ENCODE measurements at places on chromosomes 5 and 9.

DNA sequence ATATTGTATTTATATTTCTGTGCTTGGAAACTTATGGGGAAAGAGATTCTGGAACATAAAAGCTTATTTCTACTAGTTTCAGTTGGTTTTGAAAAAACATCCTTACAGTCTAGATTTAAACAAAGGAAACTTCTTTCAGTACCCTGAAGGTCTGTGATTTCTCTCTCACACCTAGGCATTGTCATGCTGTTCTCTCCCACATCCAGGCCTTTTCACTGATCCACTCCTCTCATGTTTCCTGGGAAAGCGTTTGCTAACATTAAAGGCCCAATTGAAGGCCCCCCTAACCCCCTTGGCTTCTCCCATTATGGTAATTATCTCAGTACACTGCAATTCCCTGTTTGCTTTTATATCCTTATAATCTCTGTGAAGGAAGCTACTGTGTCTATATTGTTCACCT, 856 bp upstream of the PCDHGA3 start:
- no peak for DNase-seq

DNA sequence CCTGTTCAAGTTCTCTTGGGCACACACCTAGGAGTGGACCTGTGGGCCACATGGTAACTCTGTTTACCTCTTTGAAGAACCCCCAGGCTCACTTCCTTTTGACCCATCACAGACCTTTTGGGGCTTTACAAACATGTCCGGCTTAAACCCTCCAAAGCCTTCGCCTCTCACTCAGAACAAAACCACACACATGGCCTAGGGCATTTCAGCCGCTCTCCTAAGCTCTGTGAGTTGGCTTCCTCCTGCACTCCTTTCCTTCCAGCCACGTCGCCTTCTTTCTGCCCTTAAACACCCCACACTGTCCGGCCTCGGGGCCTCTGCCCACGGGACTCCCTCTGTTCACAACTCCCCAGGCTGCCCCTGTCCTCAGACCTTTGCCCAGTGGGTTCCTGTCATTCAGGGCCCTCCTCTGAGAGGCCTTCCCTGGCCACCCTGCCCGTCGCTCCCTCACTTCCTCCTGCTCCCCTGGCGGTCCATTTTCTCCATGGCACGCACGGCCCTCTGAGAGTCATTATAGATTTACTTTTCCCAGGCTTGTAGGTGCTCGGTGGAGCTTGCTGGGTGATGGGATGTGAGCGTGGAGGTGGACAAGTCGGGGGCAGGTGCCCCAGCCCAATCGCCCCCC, 1.9 kb downstream of the DOK3 start:
- DNase-seq = no peak

- DNase-seq = no peak
These were observed 309.6 kb downstream of the MLLT3 start for GRCh38 chr9:20312732-20313131.

- DNase-seq = no peak
These were observed 56.6 kb downstream of the LSM11 start for GRCh38 chr5:157800137-157800536.

DNA sequence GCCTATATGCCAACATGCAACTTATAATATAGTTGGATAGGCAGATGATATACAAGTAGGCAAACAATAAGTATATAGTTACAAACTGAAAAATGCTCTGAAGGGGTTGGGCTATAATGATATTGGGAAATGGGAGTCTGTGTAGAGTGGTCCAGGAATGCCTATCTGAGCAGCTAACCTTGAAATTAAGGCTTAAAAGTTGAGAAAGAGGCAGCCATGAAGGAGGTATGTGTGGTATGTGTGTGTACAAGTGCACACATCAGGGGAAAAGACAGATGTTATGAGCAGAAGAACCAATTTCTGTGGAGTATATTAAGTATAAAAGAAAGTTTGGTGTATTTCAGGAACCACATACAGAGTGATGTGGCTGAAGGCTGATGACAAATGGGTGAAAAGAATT, 154.9 kb upstream of the PAPPA start:
- no peak for DNase-seq

DNA sequence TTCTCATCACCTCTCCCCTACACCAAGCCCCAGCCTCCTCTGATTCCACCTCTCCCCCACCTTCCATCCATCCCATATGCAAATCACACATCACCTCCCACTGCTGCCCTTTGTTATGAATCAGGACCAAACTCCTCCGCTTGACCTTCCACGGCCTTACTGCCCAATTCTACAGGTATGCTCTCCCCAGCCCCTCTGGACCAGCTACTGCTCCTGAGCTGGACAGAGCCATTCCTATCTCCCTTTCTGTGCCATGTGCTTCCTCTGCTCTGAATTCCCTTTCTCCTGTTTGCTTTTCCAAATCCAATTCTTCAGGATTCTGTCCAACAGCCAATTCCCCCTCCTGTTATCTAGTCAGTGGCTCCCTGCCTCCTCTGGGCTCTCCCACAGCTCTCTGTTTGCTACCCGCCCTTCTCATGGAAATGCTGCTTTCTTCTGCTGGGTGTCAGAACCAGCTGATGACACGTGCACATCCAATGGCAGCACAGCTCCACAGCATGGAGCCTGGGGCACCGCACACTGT, 8.3 kb downstream of the FABP6 start:
- DNase-seq = no peak

GRCh38 chr9:136437839-136438547, 1.7 kb downstream of the INPP5E start:
- no peak for DNase-seq

DNA sequence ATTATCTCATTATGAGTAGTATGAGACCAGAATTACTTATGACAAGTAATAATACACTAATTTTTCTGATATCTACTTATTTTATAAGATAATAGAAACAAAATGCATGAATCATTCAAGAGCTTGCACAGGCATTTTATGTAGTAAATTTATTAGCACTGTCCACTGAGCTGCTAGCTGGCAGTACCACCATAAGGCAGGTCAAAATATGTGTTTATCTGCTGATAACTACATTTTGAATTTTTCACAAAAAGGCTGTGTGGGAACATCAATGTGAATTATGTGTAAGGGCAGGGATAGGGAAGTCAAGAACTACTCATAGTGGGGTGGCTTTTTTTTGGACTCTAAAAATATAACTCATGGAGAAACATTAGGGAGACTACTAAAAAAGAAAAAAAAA, 249.6 kb downstream of the PAPPA start:
- DNase-seq = no peak

DNA sequence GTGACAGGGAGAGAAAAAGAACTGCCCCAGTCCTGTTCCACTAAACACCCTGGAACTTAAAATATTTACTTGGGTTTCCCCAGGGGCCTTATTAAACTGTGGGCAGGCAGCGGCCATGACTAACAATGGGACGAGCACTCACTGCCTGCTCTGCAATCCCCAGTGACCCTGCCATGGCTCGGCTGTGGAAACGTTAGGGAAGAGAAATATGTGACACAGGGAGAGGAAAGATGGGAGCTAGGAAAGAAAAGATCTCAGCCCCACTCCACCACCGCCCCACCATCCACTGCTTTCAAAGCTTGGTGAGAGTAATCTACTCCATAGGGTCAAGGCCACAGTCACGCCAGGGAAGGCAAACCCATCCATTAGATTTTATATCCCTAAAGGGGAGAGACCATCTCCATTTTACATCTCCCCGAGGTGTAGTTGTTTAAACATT, 117.6 kb downstream of the EFNA5 start:
- DNase-seq = no peak

- DNase-seq = no peak
These were observed 158.7 kb downstream of the CCDC171 start for GRCh38 chr9:15711531-15711930.

DNA sequence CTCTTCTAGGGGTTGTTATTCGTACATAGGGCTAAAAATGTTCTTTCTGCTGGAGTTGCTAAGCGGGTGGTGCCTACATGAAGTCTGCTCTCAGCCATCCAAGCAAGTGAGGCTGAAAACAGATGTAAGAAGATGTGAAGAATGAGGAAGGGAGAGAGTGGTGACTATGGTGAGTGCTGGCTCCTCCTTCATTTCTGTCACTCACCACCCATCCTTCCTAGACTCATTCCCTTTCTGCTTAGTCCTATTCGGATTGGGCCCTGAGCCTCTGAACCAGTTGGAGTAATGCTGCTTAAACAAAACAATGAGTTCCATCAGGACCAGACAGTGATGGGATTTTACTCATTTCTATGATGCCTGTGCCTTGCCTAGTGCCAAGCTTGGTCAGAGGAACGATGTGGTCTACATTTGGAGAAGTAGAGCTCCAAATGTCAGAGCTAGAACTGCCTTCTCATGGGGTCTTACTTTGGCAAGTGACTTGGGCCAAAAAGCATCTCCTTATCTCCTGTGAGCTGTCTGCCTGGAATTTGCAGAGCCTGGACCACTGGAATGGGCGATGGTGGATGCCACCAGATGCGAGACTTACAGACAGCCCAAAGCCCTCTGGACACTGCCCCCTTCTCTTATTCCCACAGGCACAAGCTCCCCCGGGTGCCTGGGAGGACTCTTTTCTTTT, 192.9 kb downstream of the FBXL7 start:
- no peak for DNase-seq

DNA sequence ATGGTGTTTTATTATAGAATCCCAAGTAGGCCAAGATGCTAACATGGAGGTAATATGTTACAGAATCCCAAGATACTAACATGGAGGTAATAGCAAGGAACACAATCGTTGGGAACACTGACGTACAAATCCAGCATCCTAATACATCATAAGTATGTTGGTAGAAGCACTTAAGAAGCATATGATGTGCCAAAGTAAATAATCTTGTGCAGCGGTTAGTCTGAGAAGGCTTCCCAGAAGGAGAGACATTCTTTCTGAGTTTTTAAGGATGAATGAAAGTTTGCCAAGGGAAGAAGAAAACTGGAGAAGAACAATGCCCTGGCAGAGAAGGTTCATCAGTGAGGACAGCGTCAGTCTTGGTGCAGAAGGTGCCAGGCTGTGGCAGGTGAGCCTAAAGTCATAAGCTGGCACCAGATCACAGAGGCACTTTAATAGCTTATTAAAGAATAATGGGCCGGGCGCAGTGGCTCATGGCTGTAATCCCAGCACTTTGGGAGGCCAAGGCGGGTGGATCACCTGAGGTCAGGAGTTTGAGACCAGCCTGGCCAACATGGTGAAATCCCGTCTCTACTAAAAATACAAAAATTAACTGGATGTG, 294.5 kb upstream of the PIK3R1 start:
- DNase-seq = no peak

DNA sequence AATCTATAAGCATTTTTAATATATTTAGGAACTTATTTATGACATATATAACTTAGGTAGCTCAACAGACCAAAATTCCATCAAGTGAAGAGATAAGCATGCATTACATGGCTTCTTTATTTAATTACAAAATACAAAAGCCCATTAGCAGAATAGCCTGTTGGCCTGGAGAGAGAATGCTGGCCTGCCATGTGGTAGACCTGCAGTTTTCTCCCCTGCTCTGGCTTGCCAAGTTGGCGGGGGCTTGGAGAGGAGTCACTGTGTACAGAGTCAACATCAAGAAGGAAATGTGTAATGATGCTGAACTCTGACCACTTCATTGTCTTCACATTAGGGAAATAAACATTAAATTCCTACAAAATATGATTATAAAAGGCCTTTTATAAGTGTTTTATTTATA, 69.8 kb upstream of the CNTLN start:
- DNase-seq = no peak

GRCh38 chr5:14062178-14062577, 81.0 kb upstream of the TRIO start:
- no peak for DNase-seq

DNA sequence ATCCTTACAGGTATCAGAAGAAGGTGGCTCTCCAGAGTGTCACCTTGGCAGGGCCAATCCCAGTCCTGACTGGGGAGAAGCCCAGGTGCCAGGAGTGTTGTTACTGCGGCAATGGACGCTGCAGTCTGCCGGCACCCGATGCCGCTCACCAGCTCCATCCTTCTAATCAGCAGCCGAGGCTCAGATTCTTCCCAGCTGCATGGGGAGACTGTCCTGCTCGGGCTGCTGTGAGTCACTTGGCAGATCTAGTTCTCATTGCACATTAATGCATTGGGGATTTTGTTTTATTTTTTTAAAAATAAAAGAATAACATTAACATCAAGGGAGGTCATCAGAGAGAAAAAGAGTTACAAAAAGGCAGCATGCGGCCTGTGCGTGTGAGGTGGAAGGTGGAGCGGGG, 115.8 kb downstream of the MTX3 start:
- no peak for DNase-seq

DNA sequence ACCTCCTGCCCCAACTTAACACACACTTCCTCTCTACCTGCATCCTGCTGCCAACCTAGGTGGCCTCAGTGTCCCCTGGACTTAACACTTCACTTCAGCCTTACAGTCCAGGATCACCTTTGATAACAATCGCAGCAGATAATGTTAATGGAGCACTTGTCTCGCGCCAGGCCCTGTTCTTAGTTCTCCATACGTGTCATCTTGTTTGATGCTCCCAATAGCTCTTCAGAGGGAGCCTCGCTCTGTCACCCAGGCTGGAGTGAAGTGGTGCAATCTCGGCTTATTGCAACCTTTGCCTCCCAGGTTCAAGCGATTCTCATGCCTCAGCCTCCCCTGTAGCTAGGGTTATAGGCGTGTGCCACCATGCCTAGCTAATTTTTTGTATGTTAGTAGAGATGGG, 62.7 kb upstream of the SHB start:
- no peak for DNase-seq

- no peak for DNase-seq
These were observed 185.5 kb downstream of the HSD17B3 start for GRCh38 chr9:96116275-96117064.

GRCh38 chr5:143350341-143350740, 53.1 kb downstream of the NR3C1 start:
- DNase-seq = no peak

DNA sequence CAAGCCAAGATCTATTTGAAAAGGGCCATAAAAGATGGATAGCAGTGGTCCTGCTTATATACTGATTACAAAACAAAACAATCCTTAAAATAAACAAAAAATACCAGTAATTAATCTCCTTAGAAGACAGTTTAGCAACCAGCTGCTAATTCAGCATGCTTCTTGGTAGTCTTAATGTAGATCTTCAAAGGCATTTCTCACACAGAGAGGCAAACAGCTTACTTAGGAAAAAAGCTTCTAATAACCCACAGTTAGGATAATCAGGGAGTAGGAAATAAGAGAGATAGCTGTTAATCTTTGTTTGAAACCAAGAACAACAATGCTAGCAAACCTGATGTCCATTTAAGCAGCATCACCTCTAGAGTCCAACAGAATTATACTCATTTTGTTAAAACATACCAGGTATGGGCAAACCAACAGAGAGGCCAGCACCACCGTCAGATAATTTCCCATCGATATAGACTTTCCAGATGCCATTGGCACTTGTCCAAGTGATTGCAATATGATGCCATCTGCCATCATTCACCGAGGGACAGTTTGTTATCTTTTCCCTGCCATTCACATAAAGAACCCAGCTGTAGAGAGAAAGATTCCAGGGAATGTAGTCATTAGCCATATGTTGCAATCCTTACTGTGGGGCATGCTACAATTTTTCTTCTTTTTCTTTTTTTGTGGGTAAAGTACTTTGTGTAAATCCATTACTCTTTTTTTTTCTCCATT, 105.6 kb upstream of the TXNDC8 start:
- no peak for DNase-seq

- peak; percentile 67 for DNase-seq
These were observed 127.5 kb upstream of the IRX4 start for GRCh38 chr5:2009986-2010914.
